ENCODE measurements at places on chromosomes 16 and 17. TPM values are rescaled to one million over a fixed set of nuclear protein-coding genes. Genes with fewer than 3 reads are reported as not detected.

Gene HBA2
- not detected for total RNA-seq

Gene SRCAP
- 16.5 TPM for total RNA-seq

Gene GAST
- total RNA-seq, result not detected

Gene CCL13
- not detected for total RNA-seq

Gene CLEC3A
- not detected for total RNA-seq

Gene ZG16
- total RNA-seq, result not detected

Gene MRPL27
- total RNA-seq, result 77.3 TPM

Gene MYOCD
- total RNA-seq, result 0.32 TPM

Gene MYH13
- not detected for total RNA-seq

Data from bronchial smooth muscle cell (primary cell).